Hematopoietic multipotent progenitor cell treated with erythropoietin and hydrocortisone succinate and interleukin-3 and kit ligand, for 17 days (in vitro differentiated cells): ENCODE measurements at places on chromosomes 4 and X.

DNA sequence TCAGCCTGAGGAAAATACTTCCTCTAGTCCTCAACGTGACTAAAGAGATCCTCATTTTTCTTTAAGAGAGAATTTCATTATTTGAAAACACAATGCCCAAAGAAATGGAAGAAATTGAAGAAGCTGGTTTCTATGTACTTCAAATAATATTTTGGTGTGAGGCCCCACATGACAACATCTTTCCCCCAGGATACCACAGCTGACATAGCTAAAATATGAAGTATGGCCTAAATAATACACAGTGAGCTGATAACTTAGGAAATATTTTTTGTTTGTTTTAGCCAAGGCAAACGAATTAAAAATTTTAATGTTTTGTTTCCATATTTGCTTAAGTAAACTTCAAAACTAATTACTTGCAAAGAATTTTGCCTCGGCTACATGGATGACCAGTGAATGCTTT is 149.2 kb downstream of the CBR4 start:
- DNase-seq: no peak

DNA sequence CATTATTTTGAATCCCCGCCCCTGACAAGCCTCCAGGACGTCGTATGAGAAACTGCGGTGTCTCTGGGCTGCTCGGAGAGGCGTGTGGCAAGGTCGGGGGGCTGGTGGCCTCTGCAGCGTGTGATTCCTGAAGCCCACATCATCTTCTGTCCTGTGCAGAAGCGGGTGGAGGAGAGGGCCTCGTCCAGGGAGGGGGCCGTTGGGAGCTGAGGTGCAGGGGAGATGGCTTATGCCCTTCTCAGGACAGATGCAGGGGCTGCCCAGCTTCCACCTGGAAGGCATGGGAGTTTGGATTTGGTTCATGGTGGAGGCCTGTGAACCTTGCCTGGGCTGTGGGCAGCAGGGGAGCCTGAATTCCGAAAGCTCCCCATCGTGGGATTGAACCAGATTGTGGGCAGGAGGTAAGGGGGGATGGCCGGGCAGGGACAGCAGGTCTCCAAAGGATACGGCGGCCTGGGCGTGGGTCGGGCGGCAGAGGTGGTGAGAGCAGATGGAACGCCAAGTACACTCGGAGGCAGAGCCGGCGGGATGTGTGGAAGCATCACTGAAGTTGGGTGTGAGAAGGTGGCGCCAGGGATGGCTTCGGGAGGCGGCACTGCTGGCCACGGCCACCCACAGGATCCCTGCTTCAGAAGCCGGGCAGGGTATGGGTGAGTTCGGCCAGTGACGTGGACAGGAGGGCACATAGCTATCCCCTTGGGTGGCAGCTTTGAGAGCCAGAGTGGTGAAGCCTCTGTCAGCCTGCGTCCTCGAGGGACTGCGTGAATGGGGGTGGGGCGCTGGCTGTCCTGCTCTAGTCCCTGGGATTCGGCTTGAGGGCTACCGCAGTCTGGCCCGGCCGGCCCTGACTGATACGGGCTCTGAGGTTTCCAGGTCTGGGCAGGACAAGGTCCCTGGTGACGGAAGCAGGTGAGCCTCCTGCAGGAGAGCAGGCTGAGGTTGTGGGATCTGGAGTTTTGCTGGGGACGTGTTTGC is 76.3 kb upstream of the ADRA2C start:
- no peak for DNase-seq

- DNase-seq: no peak
These were observed 60.2 kb downstream of the MAGEB16 start for GRCh38 chrX:35858361-35858760.

GRCh38 chr4:75644095-75644494 is 13.8 kb upstream of the CDKL2 start:
- no peak for DNase-seq

DNA sequence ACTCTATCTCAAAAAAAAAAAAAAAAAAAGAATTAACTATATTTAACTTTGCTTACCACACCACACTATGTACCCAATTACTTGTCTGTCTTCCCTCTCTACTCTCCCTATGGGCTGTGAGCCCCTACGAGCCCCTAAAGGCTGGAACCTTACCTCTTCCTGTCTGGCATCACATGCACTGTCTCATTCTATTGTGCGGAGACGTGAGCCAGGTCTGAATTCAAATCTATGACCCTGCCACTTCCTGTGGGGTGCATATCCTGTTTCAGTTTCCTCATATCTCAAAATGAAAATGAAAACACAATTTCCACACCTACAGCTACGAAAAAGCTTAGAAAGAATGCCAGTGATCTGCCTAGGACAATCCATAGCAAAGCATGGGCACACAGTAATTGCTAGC is 42.9 kb upstream of the HS3ST1 start:
- DNase-seq: no peak

GRCh38 chr4:162803378-162803777 is 363.3 kb downstream of the NAF1 start:
- DNase-seq: no peak

DNA sequence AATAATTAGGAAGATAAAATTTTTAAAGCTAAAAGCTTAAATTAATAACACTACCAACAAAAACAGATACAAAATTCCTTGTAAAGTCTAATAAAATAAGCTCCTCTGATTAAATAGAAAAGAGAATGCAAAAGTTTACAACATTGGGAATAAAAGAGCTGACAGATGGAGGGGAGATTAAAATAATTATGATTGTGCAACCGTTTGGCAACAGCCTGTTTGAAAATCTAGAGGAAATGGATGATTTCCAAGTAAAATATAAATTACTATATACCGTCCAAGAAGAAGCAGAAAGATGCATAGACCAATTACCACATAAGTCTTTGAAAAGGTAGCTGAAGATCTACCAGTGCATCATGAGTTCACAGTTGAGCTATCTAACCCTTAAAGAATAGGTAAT is 46.4 kb upstream of the VBP1 start:
- DNase-seq: no peak

DNA sequence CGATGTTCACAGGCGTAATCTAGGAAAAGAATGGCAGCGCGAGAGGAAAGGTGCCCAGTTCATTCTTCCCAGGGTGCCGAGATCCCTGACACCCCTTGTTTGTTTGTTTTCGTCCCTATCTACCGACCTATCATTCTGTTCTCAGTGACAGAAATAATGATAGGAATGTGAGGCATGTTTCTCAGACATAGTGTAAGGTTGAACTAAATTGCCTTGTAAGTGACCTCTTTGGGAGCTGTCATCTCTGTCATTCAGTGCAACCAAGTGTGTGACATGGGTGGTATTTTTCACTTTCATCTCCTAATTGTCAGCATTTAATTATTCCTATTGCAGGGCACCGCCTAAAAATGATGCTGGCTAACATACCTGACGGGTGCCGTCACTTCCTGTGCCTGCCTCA is 24.4 kb downstream of the CLDN22 start:
- DNase-seq: no peak

GRCh38 chr4:181820553-181820952 is 422.6 kb upstream of the TENM3 start:
- no peak for DNase-seq

DNA sequence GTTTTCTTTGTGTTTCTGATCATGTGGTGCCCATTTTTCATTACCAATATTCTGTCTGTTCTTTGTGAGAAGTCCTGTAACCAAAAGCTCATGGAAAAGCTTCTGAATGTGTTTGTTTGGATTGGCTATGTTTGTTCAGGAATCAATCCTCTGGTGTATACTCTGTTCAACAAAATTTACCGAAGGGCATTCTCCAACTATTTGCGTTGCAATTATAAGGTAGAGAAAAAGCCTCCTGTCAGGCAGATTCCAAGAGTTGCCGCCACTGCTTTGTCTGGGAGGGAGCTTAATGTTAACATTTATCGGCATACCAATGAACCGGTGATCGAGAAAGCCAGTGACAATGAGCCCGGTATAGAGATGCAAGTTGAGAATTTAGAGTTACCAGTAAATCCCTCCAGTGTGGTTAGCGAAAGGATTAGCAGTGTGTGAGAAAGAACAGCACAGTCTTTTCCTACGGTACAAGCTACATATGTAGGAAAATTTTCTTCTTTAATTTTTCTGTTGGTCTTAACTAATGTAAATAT is 110.4 kb downstream of the IL13RA2 start:
- DNase-seq: no peak

GRCh38 chr4:3823496-3824341 is 57.5 kb downstream of the ADRA2C start:
- DNase-seq: no peak

DNA sequence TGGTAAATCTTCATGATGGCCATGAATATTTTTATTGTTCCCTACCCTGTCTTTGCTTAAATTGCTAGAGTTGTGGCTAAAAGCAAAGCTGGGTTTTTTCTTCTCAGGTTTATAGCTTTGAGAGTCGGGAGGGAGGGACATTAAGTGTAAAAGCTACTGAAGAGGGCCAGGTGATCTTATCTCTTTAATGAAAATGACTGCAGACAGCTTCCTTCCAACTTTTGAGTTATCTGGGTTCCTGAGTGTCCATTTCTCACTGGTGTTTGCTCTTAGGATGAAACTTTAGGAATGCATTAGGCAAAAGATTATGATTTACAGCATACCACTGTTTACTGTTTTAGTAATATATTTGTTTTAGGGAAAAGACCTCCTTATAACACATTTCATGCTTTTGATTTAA is 187.7 kb downstream of the SHROOM3 start:
- DNase-seq: no peak

GRCh38 chrX:108216919-108217571 is 125.5 kb downstream of the ATG4A start:
- DNase-seq: no peak

GRCh38 chr4:172061204-172061603 is 248.0 kb downstream of the GALNTL6 start:
- no peak for DNase-seq

- no peak for DNase-seq
These were observed 310.0 kb downstream of the PDHA2 start for GRCh38 chr4:96149894-96150293.

DNA sequence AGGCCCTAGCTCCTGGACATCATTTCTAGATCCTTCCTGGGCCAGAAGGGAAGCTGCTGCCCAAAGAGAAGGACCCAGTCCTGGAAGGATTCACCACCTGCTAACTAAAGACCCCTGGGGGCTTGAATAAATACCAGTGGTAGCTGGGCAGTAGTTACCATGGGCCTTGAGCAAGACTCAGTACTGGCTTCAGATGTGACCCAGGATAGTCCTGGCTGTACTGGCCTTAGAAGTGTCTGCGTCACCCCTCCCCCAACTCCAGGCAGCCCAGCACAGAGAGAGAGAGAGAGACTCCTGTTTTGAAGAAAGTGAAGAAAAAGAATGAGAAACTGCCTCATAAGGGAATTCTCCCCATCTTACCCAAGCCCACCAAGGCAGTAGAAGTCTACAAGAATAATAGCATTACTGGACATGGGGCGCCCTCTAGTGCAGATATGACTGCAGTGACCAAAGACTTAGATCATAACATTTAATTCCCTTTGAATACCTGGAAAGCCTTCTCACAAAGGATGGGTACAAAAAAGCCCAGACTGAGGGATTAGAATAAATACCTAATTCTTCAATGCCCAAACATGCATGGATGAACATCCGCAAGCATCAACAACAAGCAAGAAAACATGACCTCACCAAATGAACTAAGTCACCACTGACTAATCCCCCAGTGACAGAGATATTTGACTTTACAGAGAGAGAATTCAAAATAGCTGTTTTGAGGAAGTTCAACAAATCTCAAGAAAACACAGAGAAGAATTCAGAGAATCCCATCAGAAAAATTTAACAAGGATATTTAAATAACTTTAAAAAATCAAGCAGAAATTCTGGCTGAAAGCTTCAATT is 171.8 kb downstream of the HNRNPD start:
- peak; percentile 41 for DNase-seq

DNA sequence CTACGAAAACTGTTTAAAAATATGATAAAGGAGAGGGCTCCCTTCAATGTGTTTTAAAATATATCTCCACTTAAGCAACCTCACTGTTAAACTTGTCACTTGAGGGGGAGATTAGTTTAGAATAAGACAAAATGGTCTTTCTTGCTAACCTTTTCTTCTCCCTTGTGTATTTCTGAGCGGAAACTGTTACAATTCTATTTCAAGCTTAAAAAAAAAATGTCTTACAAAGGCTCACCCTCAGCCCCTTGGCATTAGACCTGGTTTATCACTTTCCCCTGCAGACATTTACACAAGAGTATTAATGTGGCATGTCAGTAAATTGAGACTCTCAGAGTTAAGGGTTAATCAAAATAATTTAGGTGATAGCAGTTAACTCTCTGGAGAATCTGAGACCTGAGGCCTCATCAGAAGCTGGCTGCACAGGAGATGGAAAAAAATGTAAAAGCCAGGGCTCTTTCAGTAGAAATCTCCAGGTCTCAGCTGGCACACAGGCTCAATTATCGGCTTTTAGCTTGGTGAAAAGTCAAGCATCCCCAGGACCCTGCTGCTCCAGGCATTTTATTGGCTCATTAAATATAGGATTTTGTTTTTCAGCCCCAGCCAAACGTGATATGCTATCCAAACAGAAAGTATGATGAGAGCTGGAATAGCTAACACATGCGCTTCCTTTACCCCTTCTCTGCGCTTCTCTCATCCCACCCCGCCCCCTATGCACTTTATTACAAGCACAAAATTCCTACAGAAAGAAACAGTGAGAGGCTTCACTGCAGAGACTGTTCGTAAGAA is 130.5 kb downstream of the PPA2 start:
- no peak for DNase-seq

DNA sequence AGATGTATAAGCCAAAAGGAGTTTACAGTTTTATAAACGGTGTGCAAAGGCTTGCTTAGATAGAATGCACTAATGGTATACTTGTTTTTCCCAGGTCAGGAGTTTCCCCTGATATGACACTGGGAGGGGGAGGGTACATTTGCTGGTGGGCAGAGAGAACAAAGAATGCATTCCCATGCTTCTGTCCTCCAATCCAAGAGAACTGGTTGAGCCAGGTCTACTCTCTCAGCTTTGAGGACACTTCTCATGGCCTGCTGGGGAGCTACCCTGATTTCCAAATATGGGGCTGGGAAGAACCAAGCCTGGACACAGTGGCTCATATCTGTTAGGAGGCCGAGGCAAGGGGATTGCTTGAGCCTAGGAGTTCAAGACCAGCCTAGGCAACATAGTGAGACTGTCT is 3.3 kb upstream of the GPC4 start:
- no peak for DNase-seq

DNA sequence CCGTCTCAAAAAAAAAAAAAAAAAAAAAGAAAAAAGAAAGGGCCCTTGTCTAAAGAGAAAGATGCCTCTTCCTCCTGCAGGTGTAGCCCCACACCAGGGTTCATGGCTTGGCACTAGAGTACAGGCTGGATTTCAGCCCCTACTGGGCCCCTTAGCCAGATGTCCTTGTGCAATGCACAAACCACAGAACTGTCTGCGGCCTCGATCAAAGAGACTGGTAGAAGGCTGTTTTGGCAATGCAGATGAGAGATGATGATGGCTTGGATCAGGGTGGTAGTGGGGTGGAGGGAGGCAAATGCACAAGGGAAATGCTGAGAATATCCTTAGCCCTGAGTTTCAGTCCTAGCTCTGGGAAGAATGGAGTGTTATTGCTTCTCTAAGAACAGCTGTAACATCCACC is 26.5 kb upstream of the TSR2 start:
- no peak for DNase-seq

DNA sequence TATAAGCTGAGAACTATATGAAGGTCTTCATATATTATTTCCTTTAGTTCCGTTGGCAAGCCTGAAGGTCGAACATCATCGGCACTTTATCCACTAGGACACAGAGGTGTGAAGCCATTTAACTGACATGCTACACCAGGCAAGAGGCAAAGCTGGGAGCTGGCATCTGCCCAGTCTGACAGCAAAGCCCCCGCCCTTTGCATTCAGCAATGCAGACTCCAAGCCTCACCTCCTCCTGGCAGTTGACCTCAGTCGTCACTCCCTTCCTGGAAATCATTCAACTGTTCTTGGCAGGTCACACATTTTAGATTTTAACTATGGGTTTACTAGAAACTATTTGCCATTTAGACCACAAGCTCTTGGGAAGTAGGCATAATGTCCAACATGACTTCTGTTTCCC is 135.8 kb upstream of the FRG1 start:
- peak; percentile 17 for DNase-seq
